Left kidney (tissue), 8 donors: ENCODE measurements at places on chromosomes 13 and 19. TPM values are rescaled to one million over a fixed set of nuclear protein-coding genes. Genes with fewer than 3 reads are reported as not detected.

Gene CGB1
- polyA plus RNA-seq, result not detected

Gene CGB2
- polyA plus RNA-seq, result not detected

Gene FFAR2
- polyA plus RNA-seq, result 0.78 TPM

Gene ACP7
- 0.78 TPM for polyA plus RNA-seq

Gene ZNF296
- polyA plus RNA-seq, result 0.98 TPM

Gene ZNF225
- 12.8 TPM for polyA plus RNA-seq

Gene KDM4B
- 24.4 TPM for polyA plus RNA-seq

Gene ZSCAN1
- 4.0 TPM for polyA plus RNA-seq

Gene C5AR2
- polyA plus RNA-seq, result 0.55 TPM

Gene MCEMP1
- not detected for polyA plus RNA-seq

Gene TRAPPC5
- polyA plus RNA-seq, result 34.1 TPM

Gene MYO9B
- 64.1 TPM for polyA plus RNA-seq

Gene PSG3
- 0.13 TPM for polyA plus RNA-seq

Gene C19orf12
- 27.9 TPM for polyA plus RNA-seq

Gene KLC3
- 1.7 TPM for polyA plus RNA-seq

Gene TNNI3
- polyA plus RNA-seq, result 3.3 TPM

Gene GJA3
- polyA plus RNA-seq, result 11.3 TPM

Gene RFPL4A
- polyA plus RNA-seq, result not detected

Gene ARHGAP45
- 7.2 TPM for polyA plus RNA-seq

Gene B3GNT8
- polyA plus RNA-seq, result 3.0 TPM

Gene C19orf85
- polyA plus RNA-seq, result not detected

Gene TMEM91
- 19.5 TPM for polyA plus RNA-seq

Gene ZNF543
- polyA plus RNA-seq, result 10.0 TPM

Gene RASAL3
- 1.1 TPM for polyA plus RNA-seq

Gene SGCG
- polyA plus RNA-seq, result 4.2 TPM

Gene KIR2DL4
- polyA plus RNA-seq, result not detected

Gene CEACAM7
- polyA plus RNA-seq, result not detected

Gene EPN1
- 83.3 TPM for polyA plus RNA-seq

Gene SMIM24
- 446 TPM for polyA plus RNA-seq

Gene DCT
- 0.25 TPM for polyA plus RNA-seq

Gene SIGLECL1
- not detected for polyA plus RNA-seq

Gene CNN1
- 3.0 TPM for polyA plus RNA-seq

Gene ZNF229
- 18.4 TPM for polyA plus RNA-seq

Gene KLK4
- not detected for polyA plus RNA-seq

Gene FFAR3
- polyA plus RNA-seq, result 0.15 TPM

Gene C5AR1
- 6.8 TPM for polyA plus RNA-seq

Gene SIAH3
- polyA plus RNA-seq, result 1.2 TPM

Gene C13orf46
- polyA plus RNA-seq, result 0.10 TPM

Gene CILP2
- polyA plus RNA-seq, result 0.17 TPM

Gene GAS6
- 17.4 TPM for polyA plus RNA-seq

Gene PSG2
- polyA plus RNA-seq, result not detected

Gene ZNF793
- polyA plus RNA-seq, result 38.0 TPM

Gene ZNF865
- 6.3 TPM for polyA plus RNA-seq

Gene ABCA7
- 7.6 TPM for polyA plus RNA-seq

Gene KLK12
- not detected for polyA plus RNA-seq

Gene KANK2
- polyA plus RNA-seq, result 117 TPM

Gene PRPF31
- polyA plus RNA-seq, result 68.7 TPM

Gene PSENEN
- polyA plus RNA-seq, result 54.4 TPM

Gene RXFP2
- polyA plus RNA-seq, result 1.3 TPM

Gene LGI4
- polyA plus RNA-seq, result 2.3 TPM

Gene SLC7A9
- 15.4 TPM for polyA plus RNA-seq

Gene ZNF414
- 22.8 TPM for polyA plus RNA-seq

Gene KLHL1
- 0.55 TPM for polyA plus RNA-seq

Gene SPC24
- polyA plus RNA-seq, result 25.5 TPM

Gene IGFL1
- not detected for polyA plus RNA-seq

Gene CEACAM20
- not detected for polyA plus RNA-seq

Gene PLVAP
- 123 TPM for polyA plus RNA-seq

Gene MUC16
- 0.05 TPM for polyA plus RNA-seq
